ENCODE measurements at places on chromosomes 6 and 20. TPM values are rescaled to one million over a fixed set of nuclear protein-coding genes. Genes with fewer than 3 reads are reported as not detected.

- DNase-seq = peak; percentile 20
These were observed 171.4 kb downstream of the PACRG start for GRCh38 chr6:162899148-162899547.

DNA sequence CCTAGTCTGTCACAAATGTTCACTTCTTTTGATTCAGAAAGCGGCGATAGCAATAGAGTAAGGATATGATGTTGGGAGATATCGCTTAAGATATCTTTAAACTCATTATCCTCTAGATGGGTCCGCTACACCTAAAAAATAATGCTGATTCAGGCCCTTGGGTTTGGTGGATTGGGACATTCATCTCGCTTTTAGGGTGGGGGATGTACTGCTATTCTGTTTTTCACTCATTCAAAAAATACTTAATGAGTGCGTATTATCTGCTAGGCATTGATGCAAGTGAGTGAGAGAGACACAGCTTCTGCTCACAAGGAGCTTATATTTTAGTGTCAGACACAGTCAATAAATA lies 118.3 kb upstream of the SUPT3H start:
- no peak for DNase-seq

DNA sequence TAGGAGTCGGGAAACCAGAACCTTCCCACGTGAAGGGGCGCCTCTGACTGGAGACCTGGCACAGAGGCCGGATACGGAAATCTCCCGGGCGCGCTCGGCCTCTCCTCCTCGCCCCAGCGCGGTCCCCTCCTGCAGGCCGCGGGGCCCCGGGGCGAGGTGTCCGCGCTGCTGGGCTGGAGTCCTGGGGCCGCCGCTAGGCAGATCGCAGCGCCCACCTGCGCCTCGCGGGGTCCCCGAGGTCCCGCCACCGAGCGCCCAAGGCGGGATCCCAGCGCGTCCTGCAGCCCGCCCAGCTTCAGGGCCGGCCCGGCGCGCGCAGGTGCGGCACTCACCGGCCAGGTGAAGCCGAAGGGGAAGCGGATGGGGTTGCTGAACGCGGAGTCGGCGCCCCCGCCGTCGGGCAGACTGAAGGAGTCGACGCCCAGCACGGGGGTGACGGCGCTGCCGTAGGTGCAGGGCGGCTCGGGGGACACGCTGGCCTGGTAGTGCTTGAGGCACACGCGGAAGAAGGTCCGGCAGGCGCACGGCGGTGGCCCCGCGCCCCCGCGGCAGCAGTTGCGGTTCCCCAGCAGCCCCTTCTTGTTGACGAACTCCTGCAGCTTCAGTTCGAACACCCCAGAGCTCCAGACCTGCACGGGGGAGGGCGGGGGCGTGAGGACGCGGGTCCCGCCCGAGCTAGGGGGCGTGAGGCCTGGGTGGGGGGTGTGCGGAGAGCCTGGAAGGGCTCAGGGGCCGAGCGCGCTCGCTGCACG lies 1.5 kb downstream of the DLL1 start:
- DNase-seq = no peak

DNA sequence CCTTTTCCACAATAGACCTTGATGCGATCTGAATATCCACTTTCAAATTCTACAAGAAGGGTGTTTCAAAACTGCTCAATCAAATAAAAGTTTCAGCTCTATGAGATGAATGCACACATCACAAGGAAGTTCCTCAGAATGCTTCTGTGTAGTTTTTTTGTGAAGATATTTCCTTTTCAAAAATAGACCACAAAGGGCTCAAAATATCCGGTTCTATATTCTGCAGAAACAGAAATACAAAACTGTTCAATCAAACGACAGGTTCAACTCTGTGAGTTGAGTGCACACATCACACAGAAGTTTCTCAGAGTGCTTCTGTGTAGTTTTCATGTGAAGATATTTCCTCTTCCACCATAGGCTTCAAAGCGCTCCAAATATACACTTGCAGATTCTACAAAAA lies 293.9 kb upstream of the DEFB115 start:
- no peak for DNase-seq

DNA sequence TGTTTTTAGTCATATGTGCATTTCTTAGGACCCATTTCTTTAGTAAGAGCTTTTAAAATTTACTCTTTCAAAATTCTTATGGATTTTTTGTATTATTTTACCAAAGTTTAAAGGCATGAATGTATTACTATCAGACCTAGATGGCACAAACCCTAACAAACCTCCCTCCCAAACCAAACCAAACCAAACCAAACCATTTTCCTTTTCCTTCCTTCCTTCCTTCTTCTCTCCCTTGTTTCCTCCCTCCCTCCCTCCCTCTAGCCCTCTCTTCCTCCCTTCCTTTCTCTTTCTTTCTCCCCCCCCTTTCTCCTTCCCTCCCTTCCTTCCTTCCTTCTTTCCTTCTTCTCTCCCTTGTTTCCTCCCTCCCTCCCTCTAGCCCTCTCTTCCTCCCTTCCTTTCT lies 1001.8 kb upstream of the CITED2 start:
- DNase-seq = no peak

- peak; percentile 42 for DNase-seq
These were observed 58.2 kb downstream of the DNAH8 start for GRCh38 chr6:38773338-38773737.

- DNase-seq = no peak
These were observed 121.5 kb upstream of the NEDD9 start for GRCh38 chr6:11353921-11354389.

DNA sequence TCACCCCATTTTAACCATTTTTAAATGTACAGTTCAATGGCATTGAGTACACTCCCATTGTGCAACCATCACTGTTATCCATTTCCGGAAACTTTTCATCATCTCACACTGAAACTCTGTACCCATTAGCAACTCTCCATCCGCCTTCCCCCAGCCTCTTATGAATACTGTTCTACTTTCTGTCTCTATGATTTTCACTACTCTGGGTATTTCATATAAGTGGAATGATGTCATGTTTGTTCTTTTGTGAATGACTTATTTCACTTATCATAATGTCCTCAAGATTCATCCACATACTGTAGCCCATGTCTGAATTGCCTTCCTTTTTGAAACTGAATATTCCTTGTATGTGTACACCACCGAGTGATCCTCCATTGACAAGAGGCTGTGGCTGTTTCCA lies 92.9 kb upstream of the TOX2 start:
- DNase-seq = no peak

Gene SPATA2
- total RNA-seq = 8.2 TPM

Gene PSMB9
- total RNA-seq = not detected

Gene C6orf141
- not detected for total RNA-seq

Gene KIF25
- 0.51 TPM for total RNA-seq

Gene ANKRD66
- not detected for total RNA-seq

Data from SJCRH30 (cell line).